ENCODE measurements at places on chromosomes 7 and 10. TPM values are rescaled to one million over a fixed set of nuclear protein-coding genes. Genes with fewer than 3 reads are reported as not detected.

The PPP1R17 gene
- 1.7 TPM for total RNA-seq

The EMX2 gene
- not detected for total RNA-seq

DNA sequence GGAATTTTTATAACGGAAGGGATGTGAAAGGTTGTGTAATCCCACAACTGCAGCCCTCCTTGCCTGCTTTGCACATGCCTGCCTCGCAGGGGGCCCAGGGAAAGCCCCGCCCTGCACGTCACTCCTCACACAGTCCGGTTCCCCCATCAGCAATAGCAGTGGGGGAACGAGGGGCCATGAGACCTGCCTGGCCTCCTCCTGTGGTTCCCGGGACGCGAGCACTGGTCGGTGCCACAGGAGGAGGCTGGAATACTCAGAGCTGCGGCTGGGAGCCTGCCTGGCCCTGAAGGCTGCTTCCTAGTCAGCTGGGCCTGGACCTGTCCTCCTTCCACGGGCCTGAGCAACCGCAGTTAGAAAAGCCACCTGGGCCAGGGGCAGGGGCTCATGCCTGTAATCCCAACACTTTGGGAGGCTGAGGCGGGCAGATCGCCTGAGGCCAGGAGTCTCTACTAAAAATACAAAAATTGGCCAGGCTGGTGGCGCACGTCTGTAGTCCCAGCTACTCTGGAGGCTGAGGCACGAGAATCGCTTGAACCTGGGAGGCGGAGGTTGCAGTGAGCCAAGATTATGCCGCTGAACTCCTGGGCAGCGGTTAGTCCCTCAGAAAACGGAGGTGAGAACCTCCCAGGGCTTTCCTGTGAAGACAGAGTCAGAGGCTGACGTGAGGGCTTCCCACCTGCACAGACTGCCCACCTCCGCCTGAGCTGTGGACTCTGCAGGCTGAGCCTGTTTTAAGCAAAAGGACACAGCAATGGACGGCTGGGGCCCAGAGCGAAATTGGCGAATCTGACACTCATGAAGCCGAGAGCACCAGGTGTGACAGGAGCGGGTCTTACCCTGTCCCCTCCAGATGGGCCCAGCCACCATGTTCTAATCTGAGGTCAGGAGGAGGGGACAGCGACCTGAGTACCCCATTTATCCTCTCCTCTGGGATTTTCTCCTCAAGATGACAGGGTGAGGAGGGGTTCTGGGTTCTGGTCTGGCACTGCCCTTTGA lies 52.9 kb downstream of the VIPR2 start:
- H3K27me3 ChIP-seq = no peaks in the 10 kb centered on the region
- no peaks in the 10 kb centered on the region for H3K4me1 ChIP-seq
- H3K27ac ChIP-seq = no peak overlapping the region
- no peak overlapping the region for H3K4me3 ChIP-seq
- no peaks in the 10 kb centered on the region for H3K36me3 ChIP-seq

GRCh38 chr10:35716776-35717175 lies 74.7 kb upstream of the FZD8 start:
- no peaks in the 10 kb centered on the region for H3K4me1 ChIP-seq
- no peaks in the 10 kb centered on the region for H3K27me3 ChIP-seq
- no peak overlapping the region for H3K4me3 ChIP-seq
- H3K36me3 ChIP-seq = peaks cover 4% of the 10 kb centered on the region
- no peak overlapping the region for H3K27ac ChIP-seq

- H3K4me3 ChIP-seq = no peak overlapping the region
- H3K27me3 ChIP-seq = no peaks in the 10 kb centered on the region
- no peak overlapping the region for H3K27ac ChIP-seq
- DNase-seq = no peak
Observed at GRCh38 chr7:82729172-82730030, 285.8 kb upstream of the CACNA2D1 start.

- peak overlapping the region; percentile 69 for H3K4me3 ChIP-seq
- H3K4me1 ChIP-seq = no peaks in the 10 kb centered on the region
- no peak for DNase-seq
- no peak overlapping the region for H3K27ac ChIP-seq
Observed at GRCh38 chr7:158863611-158864506, 7.5 kb downstream of the DYNC2I1 start.

GRCh38 chr7:128215739-128216138 lies 25.3 kb upstream of the LEP start:
- no peaks in the 10 kb centered on the region for H3K36me3 ChIP-seq
- H3K4me1 ChIP-seq = peaks cover 4% of the 10 kb centered on the region
- H3K27ac ChIP-seq = no peak overlapping the region
- H3K4me3 ChIP-seq = no peak overlapping the region

DNA sequence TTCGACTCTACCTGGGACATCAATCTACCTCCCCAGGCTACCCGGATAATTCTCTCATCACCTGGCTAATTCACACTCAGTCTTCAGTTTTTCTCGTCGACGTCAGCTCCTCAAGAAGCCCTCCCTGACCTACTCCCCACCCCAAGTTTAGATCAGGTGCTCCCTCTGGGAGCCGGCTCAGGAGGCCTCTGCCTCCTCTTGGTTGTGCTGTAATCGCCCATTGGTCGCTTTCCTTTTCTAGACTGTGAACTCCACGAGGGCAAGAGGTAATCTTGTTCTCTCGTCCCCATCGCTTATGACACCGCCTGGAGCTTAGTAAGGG lies 461 bp upstream of the WIPF3 start:
- H3K36me3 ChIP-seq = no peaks in the 10 kb centered on the region
- H3K4me3 ChIP-seq = peak overlapping the region; percentile 78
- peaks cover 4% of the 10 kb centered on the region for H3K27me3 ChIP-seq
- H3K27ac ChIP-seq = no peak overlapping the region
- DNase-seq = no peak

DNA sequence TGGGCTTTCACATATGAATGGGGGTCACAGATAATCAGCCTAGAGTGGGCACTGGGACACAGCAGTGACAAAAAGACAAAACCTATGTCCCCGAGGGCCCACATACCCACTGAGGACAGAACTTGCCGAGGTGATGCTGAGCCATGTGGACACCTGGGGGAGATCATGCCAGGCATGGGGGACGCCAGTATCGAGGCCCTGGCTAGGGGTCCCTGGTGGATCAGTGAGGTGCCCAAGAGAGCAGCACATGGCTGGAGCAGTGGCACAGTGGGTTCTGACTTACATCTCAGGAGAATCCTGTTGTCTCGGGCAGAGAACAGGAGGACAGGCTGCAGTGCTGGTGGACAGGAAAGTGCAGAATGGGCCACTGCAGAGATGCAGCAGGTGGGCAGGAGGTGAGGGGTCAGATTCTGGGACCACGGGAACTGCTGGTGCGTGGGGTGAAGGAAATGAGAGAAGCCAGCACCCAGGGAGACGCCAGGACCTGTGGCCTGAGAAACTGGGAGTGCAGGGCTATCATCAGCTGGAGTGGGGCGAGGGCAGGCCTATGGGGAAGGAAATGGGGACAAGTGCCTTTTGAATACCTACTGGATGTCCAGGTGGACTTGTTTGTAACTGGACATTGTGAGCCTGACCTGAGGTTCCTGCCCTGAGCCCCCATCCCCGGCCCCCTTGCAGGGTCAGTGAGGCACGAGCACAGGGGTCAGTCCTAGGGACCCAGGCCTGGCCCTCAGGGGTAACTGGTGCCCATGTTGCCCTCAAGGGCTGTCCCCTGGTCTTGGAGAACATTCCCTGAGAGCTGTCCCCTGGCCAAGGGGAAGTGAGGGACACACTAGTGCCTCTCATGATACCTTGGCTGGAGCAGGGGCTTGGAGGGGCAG lies 91.2 kb upstream of the RET start:
- no peak overlapping the region for H3K4me3 ChIP-seq
- no peaks in the 10 kb centered on the region for H3K4me1 ChIP-seq
- no peaks in the 10 kb centered on the region for H3K27me3 ChIP-seq
- no peaks in the 10 kb centered on the region for H3K36me3 ChIP-seq

DNA sequence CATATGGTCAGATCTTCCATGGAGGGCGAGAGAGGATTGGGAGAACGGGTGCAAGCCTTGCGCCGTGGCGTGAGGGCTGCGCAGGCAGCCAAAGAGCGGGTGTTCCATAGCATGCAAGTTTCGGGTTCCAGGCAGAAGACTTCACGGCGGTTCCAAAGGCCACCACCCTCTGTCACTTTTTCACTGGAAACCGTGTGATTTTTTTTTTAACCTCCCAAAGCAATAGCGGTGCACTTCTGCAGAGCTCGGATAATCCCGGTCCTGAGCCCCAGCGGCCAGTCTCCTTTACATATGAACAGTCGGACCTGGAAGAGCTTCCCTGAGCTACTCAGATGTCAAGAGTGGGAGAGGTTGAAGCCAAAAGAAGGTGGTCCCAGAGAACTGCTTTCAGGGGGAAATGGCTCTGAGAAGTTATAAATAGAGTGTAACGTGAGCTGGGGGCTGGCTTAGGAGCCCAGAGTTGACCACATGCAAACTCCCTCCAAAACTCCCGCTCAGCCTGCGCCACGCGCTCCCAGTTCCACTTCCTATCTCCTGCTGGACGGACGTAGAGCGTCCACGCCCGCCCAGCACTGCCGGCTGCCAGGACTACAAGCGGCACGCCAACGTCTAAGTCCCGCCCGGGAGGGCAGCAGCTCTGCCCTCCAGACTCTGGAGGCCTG lies at the start of gene MEOX2:
MEOX2 (minus strand) TSS at position 389 of the 662 bp plus-strand sequence; CDS start at position 108, 281 bp downstream.
- peak; percentile 52 for DNase-seq
- H3K36me3 ChIP-seq = no peaks in the 10 kb centered on the region
- H3K4me3 ChIP-seq = peak within 1 kb of the TSS; percentile 83
- H3K27me3 ChIP-seq = peaks cover 35% of the 10 kb centered on the region
- no peak within 1 kb of the TSS for H3K27ac ChIP-seq
- peaks cover 6% of the 10 kb centered on the region for H3K4me1 ChIP-seq

- H3K4me1 ChIP-seq = no peaks in the 10 kb centered on the region
- H3K27me3 ChIP-seq = no peaks in the 10 kb centered on the region
- H3K27ac ChIP-seq = no peak overlapping the region
- no peak for DNase-seq
Observed at GRCh38 chr7:27793780-27794179, 53.8 kb downstream of the TAX1BP1 start.

GRCh38 chr7:116588225-116588624 lies 63.4 kb downstream of the CAV1 start:
- no peaks in the 10 kb centered on the region for H3K36me3 ChIP-seq
- no peak for DNase-seq
- no peak overlapping the region for H3K27ac ChIP-seq
- H3K4me3 ChIP-seq = no peak overlapping the region

DNA sequence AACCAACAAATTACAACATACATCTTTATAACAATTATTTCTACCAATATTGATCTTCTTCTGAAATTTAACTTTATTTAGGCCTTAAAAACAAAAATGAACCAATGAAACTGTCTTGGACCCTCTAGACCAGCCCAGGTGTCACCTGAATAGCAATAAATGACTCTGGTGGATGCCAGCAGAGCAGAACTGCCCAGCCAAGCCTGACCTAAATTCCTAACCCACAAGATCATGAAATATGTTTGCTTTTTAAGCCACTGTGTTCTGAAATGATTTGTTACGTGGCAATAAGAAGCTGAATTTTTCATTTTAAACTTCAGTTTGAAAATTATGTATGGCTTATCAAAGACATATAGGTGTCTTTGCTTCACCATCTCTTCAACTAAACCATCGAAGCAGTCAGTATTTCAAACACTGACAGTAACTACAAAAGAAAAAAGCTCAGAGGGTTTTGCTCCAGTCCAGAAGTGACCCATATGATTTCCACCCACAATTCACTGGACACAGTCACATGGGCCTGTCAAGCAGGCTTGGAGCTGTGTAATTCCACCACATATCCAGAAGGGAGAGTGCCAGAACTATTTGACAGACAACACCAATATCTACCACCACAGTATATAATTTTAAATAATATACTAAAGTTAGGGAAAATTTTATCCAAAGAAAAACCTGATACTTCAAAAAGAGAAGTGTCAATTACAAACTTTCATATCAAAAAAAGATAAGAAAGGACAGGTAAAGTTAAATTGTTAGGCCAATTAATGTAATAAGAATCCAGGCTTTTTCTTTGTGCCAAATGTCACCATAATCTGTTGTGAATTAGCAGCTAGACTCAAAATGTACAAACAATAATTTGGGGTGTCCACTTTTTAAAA lies 94.5 kb downstream of the KMT2C start:
- no peak overlapping the region for H3K27ac ChIP-seq
- H3K36me3 ChIP-seq = no peaks in the 10 kb centered on the region
- H3K4me1 ChIP-seq = no peaks in the 10 kb centered on the region
- H3K4me3 ChIP-seq = no peak overlapping the region

GRCh38 chr7:70098133-70098561 lies 499.9 kb downstream of the AUTS2 start:
- DNase-seq = no peak
- no peak overlapping the region for H3K27ac ChIP-seq
- H3K4me3 ChIP-seq = no peak overlapping the region
- no peaks in the 10 kb centered on the region for H3K27me3 ChIP-seq
- peaks cover 4% of the 10 kb centered on the region for H3K4me1 ChIP-seq

DNA sequence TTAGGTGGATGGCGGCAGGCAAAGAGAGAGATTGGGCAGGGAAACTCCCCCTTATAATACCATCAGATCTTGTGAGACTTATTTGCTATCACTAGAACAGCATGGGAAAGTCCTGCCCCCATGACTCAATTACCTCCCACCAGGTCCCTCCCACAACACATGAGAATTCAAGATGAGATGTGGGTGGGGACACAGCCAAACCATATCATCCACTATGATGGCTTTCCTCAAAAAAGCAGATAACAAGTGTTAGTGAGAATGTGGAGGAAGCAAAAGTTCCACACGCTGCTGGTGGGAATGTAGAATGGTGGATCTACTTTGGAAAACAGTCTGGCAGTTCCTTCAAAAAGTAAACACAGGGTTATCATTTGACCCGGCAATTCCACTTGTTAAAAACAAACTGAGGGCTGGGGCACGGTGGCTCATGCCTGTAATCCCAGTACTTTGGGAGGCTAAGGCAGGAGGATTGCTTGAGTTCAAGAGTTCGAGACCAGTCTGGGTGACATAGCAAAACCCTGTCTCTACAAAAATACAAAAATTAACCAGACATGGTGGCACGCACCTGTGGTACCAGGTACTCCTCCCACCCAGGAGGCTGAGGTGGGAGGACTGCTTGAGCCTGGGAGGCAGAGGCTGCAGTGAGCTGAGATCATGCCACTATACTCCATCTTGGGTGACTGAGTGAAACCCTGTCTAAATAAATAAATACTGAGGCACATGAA lies 161.4 kb upstream of the EEPD1 start:
- H3K27me3 ChIP-seq = no peaks in the 10 kb centered on the region
- no peak for DNase-seq
- no peaks in the 10 kb centered on the region for H3K36me3 ChIP-seq
- H3K27ac ChIP-seq = no peak overlapping the region
- H3K4me3 ChIP-seq = no peak overlapping the region

DNA sequence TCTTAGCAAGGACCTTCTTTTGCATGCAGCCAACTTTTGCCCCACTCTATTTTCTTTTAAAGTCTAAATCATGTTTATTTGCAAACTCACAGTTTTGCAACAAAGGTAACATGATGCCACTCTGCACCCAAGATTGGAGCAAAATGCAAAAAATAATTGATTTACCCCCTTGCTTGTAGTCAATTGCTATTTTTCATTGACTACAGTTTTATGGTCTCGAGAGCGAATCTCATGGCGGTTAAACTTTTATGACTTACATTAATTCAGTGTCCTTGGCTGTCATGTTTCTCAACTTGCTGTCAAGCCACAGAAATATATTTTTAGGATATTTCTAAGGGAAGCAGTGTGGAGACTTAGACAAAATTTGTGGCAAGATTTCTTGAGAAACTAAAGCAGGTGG lies 110.0 kb upstream of the JCAD start:
- no peak for DNase-seq
- no peaks in the 10 kb centered on the region for H3K4me1 ChIP-seq
- H3K27me3 ChIP-seq = no peaks in the 10 kb centered on the region

GRCh38 chr7:20249920-20250319 lies 32.7 kb upstream of the MACC1 start:
- no peak overlapping the region for H3K4me3 ChIP-seq
- no peak for DNase-seq
- H3K4me1 ChIP-seq = no peaks in the 10 kb centered on the region
- H3K27ac ChIP-seq = no peak overlapping the region
